CD4-positive, alpha-beta T cell (primary cell): ENCODE measurements at places on chromosomes 7 and 10.

DNA sequence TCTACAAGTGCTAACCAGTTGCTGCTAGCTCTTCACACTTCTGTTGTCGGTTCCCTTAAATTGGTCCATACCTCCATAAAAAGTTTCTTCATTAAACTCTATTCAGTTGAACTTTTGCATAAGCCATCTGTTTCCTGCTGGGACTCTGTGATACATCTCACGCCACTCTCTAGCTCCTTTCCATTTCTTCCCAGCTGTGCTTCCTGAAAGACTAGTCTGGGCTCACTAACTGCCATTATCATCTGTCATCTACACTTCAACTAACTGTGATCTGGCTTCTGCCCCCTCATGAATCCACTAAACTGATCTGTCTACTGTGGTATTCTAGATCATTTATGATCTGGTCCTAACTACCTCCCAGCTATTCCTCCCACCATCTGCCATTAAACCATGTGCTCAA is 78.3 kb downstream of the ELAPOR2 start:
- DNase-seq = no peak

- DNase-seq = no peak
Observed at GRCh38 chr10:30742471-30742870, 112.9 kb upstream of the LYZL2 start.

- no peak for DNase-seq
Observed at GRCh38 chr7:129830949-129831348, 121.8 kb downstream of the UBE2H start.

- peak; percentile 52 for DNase-seq
Observed at GRCh38 chr10:3852147-3852904, 67.3 kb upstream of the KLF6 start.

DNA sequence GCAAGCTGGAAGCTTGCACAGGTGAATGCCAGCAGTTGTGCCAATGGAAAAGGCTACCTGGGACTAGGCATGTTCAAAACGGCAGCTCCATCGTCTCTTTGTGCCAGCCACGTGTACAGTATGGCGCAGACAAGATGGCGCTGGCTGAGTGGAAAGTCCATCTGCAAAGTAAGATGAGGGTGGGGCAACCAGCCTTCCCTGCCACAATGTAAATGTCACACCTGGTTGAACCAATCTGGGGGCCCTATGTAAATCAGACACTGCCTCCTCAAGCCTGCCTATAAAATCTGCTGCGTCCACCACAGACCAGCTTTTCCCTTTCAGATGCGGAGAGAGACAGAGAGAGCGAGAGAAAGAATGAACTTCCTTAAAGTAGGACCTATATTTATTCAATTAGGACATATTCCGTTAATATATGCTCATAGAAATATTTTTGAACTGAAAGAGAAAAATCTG is 18.5 kb upstream of the C7orf33 start:
- DNase-seq = no peak

GRCh38 chr10:116825901-116826300 is 23.4 kb upstream of the ENO4 start:
- DNase-seq = no peak

GRCh38 chr10:49324711-49325110 is 25.7 kb downstream of the C10orf71 start:
- no peak for DNase-seq

- DNase-seq = no peak
Observed at GRCh38 chr7:133195868-133196267, 57.0 kb upstream of the EXOC4 start.

DNA sequence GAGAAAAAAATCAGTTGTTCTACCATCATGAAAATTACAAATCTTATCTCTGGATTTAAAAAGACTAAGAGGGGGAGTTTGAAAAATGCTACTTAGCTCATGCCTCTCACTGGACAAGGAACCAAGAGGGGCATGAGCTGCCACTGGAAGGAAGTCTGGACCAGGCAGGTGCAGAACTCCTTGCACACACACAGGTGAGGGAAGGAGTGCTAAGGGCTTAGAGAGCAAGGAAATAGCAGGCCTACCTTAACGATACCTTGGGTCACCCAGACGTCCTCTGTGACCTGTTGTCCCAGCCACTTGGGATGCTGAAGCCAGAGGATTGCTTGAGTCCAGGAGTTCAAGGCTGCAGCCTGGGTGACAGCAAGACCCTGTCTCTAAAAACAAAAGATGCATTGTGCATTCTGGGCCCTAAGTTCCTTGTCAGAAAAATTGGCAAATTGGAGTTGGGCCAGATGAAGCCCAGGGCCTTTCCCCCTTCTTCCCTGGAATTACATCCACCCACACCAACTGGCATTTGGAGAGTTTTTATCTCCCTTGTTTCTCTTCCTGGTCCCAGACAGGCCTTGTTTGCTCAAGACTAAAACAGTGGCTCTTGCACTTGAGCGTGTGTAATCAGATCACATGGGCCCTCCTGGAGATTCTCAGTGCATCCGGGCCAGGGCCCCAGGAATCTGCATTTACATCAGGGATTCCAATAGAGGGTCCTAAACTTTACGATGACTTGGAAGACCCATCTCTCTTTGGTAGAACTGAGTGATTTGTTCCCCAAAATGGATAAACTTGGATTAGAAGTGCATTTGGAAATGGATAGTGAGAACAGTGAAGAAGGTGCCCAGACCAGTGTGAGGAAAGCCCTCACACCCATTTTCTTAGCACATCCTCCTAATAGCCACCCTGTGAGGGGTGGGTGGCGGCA is 3.0 kb downstream of the DDIT4 start:
- DNase-seq = no peak

- DNase-seq = no peak
Observed at GRCh38 chr10:5478694-5479305, 20.6 kb downstream of the CALML5 start.

- no peak for DNase-seq
Observed at GRCh38 chr10:21207852-21208646, 310.9 kb upstream of the NEBL start.

GRCh38 chr7:15330943-15331342 is 230.9 kb downstream of the AGMO start:
- no peak for DNase-seq

DNA sequence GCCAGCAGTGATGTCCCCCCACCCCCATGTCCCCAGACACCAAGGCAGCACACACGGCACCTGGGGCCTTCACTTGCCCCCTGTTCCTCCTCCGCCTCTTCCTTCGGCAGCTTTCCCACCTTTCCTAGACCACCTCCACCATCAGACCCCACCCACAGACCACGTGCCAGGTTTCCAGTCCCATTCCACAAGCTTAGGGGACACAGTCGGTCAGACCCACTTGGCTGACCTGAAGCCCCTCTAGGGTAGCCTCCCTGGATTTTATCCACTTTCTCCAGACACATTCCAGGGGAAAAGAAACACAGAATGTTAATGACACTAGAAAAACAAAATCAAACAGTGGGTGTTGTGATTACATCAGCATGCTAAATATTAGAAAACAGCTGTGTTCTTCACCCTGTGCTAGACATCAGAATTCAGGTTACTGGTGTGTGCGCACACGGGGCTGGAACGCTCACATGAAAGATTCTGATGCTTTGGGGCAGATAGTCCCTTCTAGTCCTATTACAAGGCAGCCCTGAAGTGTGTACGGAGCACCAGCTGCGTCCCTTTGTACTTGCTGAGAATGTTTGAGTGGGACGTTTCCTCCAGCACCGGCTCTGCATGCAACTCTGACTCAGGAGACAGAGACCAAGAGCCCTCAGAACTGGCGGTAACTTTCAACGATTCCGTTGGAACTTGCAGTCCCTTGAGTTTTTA is 75.5 kb upstream of the PPP2R2D start:
- DNase-seq = no peak

DNA sequence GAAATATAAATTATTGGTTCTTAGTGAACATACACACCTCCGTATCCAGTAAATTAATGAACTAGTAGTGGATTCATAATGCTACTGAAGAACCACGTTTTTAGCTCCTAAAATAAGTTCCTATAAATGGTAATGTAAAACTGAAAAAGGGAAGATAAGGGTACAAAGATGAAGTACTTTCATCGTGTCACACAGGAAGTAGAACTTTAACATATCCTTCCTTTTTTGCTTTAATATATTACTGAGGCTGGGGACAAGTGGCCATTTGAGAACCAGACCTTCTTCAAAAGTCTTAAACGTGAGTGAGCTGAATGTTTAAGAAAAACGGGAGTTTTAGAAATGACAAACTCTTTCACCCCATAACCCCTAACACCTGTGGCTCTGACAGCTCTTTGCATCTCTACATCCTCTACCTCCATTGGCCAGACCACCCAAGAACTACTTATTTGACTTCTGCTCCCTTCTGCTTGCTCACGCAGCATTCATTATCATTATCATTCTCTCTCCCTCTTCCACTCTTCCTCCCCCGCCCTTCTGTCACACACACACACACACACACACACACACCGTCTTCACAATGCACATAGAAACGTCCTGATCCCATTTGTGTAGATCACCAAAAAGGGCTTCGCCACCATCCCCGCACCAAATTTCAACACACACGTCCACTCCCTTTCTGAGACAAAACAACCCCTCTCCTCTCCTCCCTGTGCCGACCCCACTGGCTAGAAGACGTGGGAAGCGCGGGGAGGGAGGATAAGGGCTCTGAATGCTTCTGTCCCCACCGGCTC is 677 bp downstream of the SKAP2 start:
- no peak for DNase-seq

DNA sequence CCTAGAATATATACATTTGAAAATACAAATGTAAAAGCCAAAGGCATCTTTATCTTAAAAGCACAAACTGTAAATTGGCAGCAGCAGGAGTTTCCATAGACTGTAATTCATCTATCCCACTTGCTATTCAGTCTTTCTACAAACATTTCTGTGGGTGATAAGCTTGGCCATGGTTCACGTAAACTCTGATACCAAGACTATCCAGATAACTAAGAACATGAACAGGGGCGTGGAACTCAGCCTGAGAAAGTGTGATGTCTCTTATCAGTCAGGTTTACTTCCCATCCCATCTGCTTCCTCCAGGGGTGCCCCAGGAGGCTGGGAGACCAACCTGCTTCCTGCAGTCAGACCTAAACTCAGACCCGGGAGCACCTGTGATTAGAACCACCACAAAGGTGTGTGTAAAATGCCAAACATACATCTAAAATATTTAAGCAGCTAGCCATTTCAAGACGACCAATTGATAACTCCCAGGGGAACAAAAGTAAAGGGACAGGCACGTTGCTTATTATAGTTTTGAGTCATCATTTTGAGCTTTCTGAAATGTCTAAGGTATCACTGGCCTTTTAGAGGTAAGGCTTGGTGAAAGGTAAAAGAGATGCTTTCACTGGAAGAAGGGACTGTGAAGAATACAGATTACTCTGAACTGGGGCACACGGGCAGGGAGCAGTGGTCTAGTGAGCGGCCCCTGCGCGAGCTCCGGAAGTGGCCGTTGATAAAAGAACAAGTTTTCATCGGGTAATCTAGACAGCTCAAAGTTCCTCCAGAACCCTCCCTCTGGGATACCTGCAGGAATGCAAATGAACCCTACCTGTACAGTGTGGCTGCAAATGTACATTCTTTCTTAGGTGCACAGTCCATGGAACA is 51.5 kb downstream of the RSU1 start:
- DNase-seq = no peak

- no peak for DNase-seq
Observed at GRCh38 chr10:81724431-81724830, 150.6 kb upstream of the NRG3 start.

DNA sequence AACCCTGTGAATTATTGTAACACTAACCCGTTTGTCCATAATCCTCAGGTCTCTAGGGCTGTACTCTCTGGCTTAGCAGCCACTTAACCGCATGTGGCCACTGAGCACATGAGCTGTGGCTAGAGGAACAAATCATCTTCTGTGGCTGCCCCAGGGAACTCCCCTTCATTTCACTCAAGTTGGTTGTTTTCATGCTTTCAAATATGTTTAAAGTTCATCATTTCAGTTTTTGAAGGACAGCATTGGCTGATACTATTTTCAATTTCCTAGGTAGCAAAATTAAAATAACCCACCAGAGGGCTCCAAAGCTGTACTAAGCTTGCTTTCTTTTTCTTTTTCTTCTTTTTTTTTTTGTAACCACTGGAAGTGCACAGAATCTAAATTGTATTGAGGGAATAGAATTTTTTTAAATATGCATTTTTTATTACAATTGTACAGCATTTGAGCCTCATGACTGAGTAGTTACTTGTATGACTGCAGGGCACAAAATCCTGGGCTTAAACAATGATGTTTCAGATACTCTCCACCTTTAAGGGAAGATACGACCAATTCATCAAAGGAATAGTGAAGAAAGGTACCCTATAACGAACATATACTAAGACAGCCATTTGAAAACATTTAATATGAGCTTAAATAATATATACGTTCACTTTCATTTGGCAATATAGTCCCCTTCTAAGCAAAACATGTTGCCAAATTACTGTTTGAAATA is 38.6 kb downstream of the MRC1 start:
- no peak for DNase-seq
